ENCODE measurements at places on chromosomes 16 and 17. TPM values are rescaled to one million over a fixed set of nuclear protein-coding genes. Genes with fewer than 3 reads are reported as not detected.

Gene FOXO3B
- 3.6 TPM for total RNA-seq

Gene OR1A1
- not detected for total RNA-seq

Gene CDH3
- not detected for total RNA-seq

Gene PRSS27
- total RNA-seq, result 1.2 TPM

Gene GPR179
- under 0.01 TPM for total RNA-seq

Gene SLC4A1
- total RNA-seq, result not detected

Gene CRHR1
- not detected for total RNA-seq

GRCh38 chr17:76495663-76496400, 5.4 kb downstream of the RHBDF2 start:
- DNase-seq, result no peak

DNA sequence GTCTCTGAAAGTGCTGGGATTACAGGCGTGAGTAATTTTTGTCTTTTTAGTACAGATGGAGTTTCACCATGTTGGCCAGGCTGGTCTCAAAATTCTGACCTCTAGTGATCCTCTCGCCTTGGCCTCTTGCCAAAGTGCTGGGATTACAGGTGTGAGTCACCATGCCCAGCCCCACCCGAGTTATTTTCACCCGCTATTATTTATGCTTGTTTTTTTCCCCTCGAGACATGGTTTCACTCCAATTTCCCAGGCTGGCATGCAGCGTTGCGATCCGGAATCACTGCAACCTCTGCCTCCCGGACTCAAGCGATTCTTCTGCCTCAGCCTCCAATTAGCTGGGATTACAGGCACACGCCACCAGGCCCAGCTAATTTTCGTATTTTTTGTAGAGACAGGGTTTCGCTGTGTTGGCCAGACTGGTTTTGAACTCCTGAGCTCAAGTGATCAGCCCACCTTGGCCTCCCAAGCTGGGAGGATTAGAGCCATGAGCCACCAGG, 9.2 kb downstream of the RPL23 start:
- DNase-seq, result peak; percentile 9

GRCh38 chr16:1638757-1639156, 26.6 kb downstream of the CRAMP1 start:
- no peak for DNase-seq

DNA sequence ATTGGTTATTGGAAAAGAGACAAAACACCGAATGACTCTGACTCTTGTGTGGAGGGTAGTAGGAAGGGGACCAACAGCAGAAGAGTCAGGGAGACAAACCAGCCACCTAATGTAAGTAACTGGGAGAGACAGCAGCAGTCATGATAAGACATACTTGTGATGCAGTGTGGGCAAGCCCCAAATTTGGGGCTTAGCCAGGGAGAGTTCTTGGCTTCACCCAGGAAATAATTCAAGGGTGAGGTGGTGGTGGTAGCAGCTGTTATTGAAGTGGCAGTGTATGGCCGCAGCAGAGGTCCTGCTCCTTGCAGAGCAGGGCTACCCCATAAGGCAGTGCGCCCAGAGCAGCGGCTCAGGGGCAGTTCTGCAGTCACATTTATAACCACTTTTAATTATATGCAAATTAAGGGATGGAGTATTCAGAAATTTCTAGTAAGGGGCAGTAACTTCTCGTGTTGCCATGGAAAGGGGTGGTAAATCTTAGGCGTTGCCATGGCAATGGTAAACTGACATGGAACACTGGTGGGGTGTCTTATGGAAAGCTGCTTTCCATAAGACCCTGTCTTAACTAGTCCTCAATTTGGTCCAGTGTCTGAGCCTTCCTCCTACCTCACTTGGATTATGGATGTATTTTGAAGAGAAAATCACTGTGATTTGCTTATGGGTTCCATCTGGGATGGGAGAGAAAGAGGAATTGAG, 317.1 kb downstream of the PHKB start:
- DNase-seq, result no peak

- no peak for DNase-seq
Measured at GRCh38 chr16:27246439-27246838, 22.1 kb downstream of the NSMCE1 start.

DNA sequence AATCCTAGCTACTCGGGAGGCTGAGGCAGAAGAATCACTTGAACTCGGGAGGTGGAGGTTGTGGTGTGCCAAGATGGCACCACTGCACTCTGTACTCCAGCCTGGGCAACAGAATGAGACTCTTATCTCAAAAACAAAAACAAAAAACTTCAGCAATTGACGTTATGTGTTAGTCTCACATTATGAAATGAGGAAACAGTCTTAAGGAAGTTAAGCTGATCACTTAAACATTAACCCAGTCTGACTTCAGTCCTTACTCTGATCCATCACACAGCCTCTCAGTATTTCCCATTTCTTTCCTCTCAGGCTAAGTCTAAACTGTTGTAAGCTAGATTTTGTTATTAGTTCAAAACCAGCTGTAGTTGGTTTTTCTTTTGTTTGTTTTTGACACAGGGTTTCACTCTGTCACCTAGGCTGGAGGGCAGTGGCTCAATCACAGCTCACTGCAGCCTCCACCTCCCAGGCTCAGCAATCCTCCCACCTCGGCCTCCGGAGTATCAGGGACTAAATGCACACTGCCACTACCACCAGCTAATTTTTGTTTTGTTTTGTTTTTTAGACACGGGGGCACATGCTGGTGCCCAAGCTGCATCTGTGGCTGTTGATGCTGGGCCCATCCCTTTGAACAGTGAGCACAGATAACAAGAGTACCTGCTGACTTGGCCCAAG, 6.3 kb downstream of the JPT1 start:
- DNase-seq, result no peak

- peak; percentile 95 for DNase-seq
Measured at GRCh38 chr16:53817117-53817755, 113.3 kb downstream of the FTO start.

DNA sequence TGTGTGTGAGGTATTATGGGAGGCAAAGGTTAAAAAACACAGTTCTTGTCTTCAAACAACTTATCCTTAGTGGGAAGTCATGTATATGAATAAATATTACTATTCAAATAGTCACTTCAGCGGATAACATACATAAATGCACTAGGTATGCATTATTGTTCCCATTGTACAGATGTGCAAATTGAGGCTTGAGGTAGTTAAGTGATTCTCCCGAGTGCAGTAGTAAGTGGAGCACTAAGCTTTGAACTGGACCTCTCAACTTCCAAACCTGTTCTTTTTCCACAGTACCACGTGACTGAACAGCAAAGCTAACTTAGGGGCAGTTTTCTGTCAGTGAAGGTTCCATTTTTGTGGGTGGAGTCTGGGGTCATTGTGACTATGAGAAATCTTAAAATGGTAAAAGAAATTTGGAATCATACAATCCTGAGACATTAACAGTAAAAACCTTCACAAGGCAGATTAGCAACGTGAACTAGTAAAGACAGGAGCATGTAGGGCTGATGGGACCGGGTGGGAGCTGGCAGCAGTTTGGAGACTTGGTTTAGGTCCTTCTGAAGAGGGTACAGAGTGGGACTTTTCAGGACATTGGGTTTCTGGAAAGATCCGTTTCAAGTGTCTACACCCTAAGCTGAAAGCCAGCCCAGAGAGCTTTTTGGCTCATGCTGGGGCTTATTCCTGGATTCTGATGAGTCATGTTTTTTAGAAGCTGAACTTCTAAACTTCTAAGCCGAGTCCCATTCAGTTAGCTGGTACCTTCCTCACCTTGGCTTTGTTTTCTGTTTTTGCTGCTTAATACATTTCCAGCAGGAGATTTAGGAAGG, 204.9 kb downstream of the PRKCA start:
- peak; percentile 89 for DNase-seq

DNA sequence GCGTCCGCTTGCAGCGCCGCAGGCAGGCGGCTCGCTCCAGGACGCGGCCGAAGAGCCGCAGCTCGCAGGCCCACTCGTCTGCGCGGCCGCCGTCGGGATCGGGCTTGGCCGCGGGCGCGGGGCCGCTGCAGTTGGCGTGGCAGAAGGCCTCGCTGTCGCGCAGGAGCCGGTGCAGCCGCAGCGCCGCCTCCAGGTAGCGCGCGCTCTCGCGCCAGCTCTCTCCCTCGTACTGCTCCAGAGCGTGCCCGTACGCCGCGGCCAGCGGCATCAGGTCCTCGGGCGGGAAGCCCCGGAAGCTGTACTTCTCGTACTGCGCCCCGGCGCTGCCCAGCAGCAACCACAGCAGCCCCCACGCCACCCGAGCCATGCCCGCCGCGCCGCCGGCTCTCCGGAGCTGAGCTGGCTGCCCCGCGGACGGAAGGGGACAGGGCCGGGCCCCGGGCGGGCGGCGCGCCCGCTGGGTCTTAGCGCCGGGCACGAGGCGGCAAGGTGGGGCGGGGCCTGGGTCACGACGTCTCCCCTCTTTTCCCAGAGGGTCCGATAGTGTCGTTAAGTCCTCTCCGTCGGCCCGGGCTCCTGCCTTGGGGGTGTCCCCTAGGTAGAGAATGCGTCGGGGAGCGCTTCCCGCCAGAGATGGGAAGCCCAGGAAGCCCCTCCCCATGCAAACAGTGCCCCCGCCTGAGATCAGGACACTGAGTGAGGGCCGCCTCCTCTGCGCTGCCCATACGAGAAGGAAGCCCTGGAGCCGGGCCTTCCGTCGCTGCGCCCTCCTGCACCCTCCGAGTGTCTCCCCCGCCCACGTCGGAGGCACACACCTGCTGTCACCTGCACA, at the start of gene P3H4:
Gene P3H4 (minus strand): TSS at position 401 of the 832 bp plus-strand sequence. CDS start 34 bp downstream, at position 367.
- DNase-seq, result peak; percentile 81

- no peak for DNase-seq
Measured at GRCh38 chr17:80637048-80637781, 92.6 kb downstream of the RPTOR start.

DNA sequence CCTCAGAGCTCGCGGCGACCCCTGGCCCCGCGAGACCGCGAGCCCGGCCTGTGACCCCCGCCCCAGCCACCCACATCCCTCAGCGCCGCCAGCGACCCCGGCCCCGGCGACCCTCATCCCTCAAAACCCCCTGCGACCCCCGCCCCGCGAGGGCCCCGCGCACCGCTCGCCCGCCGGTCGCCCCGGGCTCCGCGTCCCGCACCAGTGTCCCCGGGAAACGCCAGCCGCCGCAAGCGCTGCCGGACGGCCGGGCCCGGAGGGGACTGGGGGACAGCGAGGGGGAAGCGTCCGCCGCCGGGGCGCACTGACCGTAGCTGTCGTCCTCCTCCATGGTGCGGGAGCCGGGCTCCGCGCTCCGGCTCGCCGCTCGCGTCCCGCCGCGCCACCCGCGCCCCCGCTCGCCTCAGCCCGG, at the start of gene CYTH1:
Gene CYTH1 (minus strand): TSS at position 381 of the 412 bp plus-strand sequence. CDS start 50 bp downstream, at position 331.
- DNase-seq, result no peak

- no peak for DNase-seq
Measured at GRCh38 chr17:76270127-76270592, 5.0 kb downstream of the UBALD2 start.

GRCh38 chr16:2954656-2955381, 9.3 kb upstream of the KREMEN2 start:
- DNase-seq, result no peak

- DNase-seq, result no peak
Measured at GRCh38 chr16:17104654-17105053, 366.1 kb downstream of the XYLT1 start.

- no peak for DNase-seq
Measured at GRCh38 chr16:27408602-27409031, 6.6 kb downstream of the IL21R start.

DNA sequence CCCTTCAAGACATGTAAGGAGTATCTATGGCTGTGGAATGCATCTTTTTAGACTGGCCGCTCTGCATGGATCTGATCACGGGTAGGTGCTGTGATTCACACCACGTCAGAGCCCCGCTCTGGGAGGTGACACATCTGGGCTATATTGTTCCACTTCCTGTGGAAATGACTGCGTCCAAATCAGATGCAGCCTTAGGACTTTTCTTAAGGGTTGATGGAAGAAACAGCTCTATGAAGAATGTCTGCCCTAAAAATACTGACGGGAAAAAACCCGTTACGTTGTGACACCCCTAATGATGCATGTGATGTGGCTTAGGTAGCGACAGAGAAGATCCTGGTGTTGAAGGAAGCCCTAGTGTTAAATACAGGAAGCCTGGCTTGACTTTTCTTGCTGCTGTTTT, 12.2 kb downstream of the BANP start:
- DNase-seq, result peak; percentile 56

DNA sequence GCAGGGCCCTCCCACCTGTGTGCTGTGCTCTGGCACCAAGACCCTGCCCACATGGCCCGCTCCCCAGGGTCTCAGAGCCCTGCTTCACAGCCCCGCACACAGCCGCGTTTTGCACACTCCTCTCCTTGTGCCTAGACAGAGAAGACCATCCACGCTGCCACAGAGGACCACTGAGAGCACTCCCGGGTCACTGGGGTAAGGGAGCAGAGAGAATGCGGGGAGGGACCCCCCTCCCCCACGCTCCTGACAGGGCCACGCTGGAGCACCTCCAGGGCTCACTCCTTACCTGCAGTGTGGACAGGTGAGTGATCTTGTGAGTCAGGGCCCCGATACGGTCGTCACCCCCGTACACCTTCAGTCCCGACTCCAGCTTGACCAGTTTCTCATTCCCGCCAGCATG, 7.0 kb downstream of the HAGH start:
- no peak for DNase-seq

DNA sequence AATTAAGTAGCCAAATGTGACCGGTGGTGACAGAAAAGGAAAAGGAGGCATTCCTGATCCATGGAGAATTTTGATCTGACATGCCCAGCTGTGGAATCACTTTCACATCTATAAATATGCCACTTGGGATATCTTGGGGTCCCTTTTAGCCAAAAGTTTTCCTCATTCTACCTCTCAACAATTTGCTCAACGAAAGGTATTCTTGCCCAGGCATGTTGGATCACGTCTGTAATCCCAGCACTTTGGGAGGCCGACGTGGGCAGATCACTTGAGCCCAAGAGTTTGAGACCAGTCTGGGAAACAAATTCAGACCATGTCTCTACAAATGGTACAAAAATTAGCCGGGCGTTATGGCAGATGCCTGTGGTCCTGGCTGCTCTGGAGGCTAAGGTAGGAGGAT, 24.3 kb downstream of the LITAF start:
- DNase-seq, result no peak

DNA sequence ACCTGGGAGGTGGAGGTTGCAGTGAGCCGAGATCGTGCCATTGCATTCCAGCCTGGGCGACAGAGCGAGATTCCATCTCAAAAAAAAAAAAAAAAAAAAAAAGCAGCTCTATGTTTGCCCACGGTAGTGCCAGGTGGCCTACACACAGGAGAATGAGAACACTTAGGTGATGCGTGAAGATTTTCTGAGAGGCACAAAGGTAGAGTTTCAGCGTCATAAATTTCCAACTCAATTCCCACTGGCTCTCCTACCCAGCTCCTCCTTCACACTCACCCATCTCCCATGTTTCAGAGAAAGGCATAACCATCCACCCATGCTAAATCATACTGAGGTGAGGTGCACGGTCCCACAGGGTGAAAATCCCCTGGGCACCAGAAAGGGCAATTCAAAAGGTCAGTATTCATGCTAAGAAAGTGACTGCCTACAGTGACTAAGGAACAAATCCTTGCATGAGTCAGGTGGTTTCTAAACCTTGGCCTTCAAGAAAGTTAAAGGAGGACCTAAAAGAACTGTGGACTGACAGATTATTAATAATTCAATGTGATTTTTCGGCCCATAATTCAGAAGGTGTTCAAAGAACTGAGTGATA, 4.8 kb downstream of the DCAKD start:
- peak; percentile 39 for DNase-seq

GRCh38 chr17:10327640-10328039, 45.2 kb downstream of the MYH13 start:
- DNase-seq, result peak; percentile 79
